ENCODE measurements at places on chromosomes 5 and 9.
A peak's percentile ranks its signal among the peaks of the same experiment; 100 is the strongest.

- no peak for DNase-seq
Observed at GRCh38 chr5:145521523-145521922, 313.6 kb downstream of the PRELID2 start.

DNA sequence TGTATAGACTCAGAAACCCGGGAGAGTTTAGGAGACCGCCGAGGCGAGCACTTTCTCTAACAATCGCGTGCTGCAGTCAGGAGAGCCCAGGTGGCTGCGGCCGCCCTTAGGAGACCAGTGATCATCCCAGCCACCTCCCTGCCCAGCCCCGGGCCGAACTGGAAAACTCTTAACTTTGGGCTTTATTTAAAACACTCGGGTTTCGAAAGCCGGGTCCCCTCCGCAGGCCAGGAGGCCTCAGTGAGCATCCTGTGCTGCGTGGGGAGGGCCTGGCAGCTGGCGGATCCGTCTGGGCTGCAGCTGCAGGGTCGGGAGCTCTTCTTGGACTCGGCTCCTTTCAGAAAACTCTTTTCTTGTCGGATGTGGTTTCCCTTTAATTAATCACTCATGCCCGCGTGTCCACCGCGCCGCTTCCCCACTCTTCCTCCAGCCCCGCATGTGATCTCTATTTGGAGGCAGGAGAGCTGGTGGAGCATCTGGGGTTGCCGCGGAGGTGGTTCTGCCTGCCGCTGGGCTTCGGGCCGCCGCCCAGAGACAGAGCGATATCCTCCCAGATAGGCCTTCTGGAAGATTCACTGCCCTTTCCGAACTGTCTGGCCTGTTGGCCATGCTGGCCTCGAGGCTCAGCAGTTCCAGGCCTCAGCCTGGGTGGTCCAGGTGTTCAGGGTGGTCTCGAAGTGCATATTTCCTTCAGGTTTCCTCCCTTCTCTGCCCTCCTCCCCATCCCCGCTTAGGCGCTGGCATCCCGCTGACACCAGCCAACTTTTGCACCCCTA lies 59.5 kb downstream of the TMEM174 start:
- peak; percentile 65 for DNase-seq

- DNase-seq = no peak
Observed at GRCh38 chr5:17925276-17925675, 291.0 kb downstream of the TAF11L14 start.

GRCh38 chr5:378976-379742 lies 57.6 kb downstream of the AHRR start:
- peak; percentile 29 for DNase-seq

DNA sequence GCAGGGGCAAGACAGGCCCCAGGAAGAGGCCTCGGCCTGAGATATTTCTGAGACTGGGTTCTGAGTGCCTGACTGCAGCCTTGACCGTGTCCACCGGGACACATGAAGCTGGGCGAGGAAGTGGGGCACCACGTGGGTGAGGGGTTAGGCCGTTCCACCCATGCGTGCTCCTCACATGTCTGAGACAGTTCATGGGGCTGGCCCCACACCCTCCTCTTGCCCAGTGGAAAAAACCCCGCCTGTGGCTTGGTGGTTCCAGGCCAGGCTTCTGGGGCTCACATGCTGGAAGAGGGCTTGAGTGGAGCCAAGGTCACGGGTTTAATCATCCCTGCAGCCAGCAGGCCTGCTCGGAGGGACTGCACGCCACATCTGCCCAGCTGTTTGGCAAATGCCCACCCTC lies 11.4 kb downstream of the HMCN2 start:
- no peak for DNase-seq

- no peak for DNase-seq
Observed at GRCh38 chr9:82406456-82407085, 418.0 kb downstream of the SPATA31D1 start.

DNA sequence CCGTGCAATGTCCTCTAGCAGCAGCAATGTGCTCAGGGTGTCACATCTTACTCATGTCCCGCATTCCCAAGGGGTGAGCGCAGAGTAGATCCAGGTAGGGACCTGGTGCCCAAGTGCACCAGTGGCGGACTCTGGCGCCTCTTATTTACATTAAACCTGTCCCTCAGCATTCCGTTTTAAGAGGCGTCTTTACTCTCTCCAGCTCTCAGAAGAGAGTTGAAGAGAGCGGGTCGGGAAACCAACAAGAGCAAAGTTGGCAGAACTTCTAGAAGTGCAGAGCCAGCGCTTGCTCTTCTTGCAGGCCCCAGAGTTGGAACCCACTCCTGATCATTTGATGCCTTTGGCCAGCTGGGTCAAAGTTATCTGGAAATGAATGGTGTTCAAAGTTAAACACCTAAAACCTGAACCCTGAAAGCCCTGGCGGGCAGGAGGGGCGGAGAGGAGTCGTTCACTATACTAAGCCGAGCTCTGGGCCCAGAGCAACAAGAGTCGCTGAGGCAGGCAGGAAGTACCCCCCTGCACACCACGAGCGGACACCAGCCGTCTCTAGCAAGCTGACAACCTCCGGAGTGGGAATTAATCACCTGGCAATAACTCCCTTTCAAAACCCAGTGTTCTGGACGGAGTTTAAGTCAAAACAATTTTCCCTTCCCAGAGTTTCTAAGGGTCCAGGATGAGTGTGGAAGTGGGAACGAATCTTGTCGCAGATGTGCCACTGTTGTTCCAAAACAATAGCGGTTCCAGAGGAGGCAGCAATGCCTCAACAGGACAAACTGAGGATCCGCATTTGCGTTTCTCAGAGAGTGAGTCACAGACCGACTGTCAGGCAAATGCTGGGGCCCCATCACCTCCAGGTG lies 122.8 kb downstream of the TMEM161B start:
- DNase-seq = peak; percentile 54

GRCh38 chr5:19322716-19323485 lies 665.1 kb downstream of the CDH18 start:
- no peak for DNase-seq

DNA sequence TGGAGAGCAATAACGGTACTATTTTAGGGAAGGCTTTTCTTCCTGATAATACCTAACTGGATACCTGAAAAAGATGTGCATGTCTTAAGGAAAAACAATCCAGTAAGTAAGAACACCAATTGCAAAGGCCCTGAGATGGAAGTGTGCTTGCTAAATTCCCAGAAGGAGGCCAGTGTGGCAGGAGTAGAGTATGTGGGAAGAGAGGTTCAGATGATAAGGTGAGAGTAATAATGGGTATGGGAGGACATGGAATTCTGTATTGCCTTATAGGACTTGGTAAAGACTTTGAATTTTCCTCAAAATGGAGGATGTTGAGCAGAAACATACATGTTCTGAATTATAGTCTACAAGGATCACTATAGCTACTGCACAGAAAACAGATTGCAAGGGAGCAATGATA lies 89.3 kb downstream of the COMMD10 start:
- no peak for DNase-seq

DNA sequence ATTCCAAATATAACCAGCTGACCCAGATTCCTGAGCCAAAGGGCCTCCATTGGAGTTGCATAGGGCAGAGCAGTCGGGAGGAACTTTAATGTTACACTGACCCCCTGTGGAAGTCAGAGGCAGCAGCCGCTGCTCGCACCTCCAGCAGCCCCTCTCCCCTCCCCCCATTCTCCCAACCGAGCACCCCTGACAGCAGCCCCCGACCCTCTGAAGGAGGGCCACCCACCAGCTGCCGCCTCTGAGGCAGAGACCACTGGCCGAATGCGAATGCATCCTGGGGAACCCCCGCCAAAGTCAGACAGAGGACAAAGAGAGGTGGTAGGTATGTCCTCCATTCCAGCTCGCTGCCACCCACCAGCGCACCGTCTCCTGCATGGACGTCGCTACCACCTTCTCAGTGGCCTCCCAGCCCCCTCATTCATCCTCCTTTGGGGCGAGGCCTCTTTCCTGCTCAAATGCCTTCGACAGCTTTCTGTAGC lies 231.0 kb downstream of the CDK5RAP2 start:
- DNase-seq = peak; percentile 81

- peak; percentile 84 for DNase-seq
Observed at GRCh38 chr5:181167814-181168488, 20.6 kb downstream of the OR2V2 start.

DNA sequence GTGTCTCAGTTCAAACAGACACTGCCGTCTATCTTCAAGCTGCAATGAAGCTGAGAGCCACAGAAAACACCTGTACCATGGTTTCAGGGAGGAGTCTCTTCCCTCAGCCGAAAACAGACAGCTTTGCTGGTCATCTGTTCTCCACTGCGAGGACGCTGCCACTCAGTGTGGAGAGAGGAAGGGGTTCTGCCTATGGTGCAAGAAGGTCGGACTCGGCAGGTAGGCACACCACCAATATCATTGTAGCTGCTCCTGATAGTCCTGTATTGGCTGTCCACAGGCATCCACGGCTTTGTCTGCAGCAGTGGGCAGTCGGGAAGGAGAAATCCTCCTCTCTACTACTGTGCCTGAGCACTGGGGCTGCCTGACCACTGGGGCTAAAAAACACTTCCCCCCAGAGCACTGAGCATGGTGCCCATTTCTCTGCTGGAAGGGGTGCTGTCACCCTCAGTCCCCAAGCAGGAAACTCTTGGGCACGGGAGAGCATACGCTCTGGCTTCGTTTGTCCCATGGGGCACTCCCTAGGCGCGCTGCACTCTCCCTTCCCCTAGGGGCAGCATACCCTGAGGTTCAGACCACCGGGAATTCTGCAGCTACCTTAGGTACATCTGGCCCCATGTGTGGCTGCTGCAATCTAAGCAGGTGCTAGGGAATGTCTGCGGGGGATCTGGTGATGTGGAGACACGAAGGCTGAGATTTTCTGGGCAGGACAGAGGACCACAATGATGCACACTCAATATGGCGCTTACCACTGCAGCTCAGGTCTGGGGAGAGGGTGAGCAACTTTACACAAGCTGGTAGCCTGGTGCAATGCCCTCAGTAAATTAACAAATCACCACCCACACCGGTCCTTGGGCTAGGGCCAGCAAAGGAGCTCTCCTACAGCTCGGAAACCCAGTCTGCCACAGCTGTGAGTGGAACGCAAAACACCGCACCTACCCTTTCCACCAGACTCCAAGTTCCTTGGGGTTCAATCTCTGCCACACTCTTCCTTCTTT lies 880.9 kb upstream of the SEMA6A start:
- peak; percentile 63 for DNase-seq

- no peak for DNase-seq
Observed at GRCh38 chr9:120608421-120608820, 28.5 kb upstream of the CDK5RAP2 start.

DNA sequence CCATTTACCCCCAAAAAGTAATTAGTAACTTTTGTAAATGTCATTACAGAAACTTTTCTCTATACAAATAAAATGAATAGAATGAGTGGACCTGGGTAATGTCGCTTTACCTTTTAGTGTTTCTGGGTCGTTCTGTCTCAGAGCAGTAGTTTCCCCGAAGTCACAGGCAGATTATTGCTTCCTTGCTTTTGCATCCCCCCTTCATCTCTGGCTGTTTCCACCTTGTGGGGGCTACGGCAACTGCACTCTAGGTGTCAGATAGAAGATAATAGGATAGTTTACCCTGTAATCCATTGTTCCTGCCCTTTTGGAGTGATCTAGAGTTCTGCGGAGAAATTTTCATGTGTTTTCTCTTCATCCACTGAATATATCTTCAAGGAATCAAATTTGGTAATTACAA lies 68.7 kb downstream of the PRR16 start:
- DNase-seq = peak; percentile 51

DNA sequence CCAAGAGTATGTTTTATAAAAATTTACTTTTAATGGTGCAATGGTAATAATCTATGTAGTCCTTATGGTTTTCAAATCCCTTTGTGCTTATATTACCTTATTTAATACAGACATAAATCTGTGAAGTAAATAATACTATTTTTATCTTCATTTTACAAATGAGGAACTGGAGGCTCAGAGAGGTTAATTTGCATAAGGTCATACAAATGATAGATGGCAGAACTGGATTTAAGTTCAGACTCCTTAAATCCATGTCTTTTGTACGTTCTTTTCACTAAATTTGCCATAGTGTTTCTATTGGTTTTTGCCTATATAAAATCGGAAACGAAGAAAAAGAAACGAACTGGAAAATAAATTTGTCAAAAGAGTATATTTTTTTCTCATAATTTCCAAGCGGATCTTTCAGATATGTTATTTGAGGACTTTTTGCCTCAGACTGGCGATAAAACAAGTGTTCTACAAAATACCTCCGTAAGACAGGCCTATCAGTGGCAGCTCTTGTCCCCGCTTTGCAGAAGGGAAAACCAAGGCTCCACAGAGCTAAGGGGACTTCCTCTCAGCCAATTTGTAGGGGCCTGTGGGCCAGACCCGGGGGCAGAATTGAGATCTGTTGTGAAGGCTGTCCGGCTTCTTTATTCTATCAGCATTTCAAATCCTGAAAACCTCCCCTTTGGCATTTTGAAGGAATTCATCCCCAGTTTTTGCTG lies 1.1 kb upstream of the TNFAIP8 start:
- DNase-seq = no peak

GRCh38 chr5:152404494-152404893 lies 585 bp downstream of the NMUR2 start:
- DNase-seq = no peak

GRCh38 chr5:38667499-38667776 lies 111.0 kb upstream of the LIFR start:
- no peak for DNase-seq

DNA sequence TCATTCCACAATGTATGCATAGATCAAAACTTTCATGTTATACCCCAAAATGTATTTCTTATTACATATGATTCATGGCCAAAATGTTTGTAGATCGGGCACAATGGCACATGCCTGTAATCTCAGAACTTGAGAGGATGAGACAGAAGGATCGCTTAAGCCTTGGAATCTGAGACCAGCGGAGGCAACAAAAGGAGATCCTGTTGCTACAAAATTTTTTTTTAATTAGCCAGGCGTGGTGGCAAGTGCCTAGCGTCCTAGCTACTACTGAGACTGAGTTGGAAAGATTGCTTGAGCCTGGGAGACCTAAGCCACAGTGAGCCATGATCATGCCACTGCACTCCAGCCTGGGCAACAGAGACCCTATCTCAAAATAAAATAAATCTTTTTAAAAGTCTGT lies 89.9 kb downstream of the MAPKAP1 start:
- no peak for DNase-seq

GRCh38 chr9:119968836-119969707 lies 599.8 kb upstream of the BRINP1 start:
- peak; percentile 83 for DNase-seq

DNA sequence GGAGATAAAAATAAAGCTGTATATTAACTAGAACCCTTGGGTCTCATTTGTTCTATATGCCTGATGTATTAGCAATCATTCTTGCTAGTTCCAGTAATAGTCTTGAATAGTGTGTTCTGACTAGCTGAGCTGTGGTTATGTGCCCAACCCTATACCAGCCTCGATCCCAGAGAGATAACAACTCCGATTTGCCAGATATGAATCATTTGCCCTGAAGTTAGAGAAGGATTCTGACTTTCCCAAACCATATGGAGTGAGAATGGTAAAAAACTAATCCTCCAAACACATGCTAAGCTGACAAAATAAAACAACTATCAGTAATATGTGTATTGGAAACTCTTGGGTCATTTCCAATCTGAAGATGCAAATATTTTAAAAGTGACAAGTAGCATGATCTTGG lies 64.8 kb downstream of the ALDH1A1 start:
- DNase-seq = no peak

DNA sequence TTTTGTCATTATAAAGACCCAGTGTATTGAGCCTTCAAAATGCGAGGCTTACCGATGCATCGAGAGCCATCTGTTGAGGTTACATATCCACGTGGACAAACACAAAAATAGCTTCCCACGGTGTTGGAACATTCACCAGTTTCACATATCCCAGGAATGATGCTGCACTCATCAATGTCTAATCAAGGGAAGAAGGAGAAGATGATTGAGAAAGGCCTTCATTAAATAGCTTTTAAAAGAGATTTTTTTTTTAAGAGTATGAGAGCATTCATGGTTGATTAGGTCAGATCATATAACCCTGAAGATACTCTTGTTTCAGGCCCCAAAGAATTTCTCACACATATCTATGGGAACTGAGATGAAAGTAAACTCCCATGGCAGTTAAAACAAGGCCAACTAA lies 129.4 kb downstream of the FBN2 start:
- no peak for DNase-seq
